LHCN-M2 (cell line): ENCODE measurements at places on chromosomes 16 and 17. TPM values are rescaled to one million over a fixed set of nuclear protein-coding genes. Genes with fewer than 3 reads are reported as not detected.

DNA sequence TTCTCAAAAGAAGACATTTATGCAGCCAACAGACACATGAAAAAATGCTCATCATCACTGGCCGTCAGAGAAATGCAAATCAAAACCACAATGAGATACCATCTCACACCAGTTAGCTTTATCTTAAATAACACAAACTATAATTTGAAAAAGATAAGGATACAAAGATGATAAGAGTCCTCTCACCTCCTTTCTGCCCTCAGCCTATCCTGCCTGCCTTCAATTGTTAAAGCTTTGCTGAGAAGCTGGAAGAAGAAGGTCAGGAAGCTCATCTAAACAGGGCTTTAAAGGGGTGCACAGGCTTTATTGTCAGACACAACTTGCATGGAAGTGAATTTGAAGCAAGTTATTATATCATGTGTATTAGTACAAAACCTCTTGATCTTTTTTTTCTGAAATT is 676.3 kb upstream of the GOT2 start:
- DNase-seq = no peak

Gene INO80E
- total RNA-seq = 116 and 194 TPM in 2 replicates

DNA sequence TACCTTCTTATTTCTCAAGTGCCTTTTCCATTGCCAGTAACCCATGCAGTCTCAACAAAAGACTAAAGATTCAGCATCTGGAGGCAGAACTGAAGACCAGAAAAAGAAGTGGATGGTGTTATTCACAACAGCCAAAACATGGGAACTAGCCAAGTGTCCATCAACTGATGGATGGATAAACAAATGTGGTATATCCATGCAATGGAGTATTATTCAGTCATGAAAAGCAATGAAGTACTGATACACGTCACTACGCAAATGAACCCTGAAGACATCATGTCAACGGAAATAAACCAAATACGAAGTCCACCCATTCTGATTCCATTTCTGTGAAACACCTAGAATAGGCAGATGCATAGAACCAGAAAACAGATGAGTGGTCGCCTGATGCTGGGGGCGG is 25.6 kb downstream of the GAS7 start:
- no peak for DNase-seq

Gene TMEM132E
- not detected in 2 replicates for total RNA-seq

- no peak for DNase-seq
Measured at GRCh38 chr16:70381604-70382342, 35.1 kb downstream of the DDX19A start.

Gene ABCC3
- total RNA-seq = 4.9 and 7.6 TPM in 2 replicates
